ENCODE measurements at places on chromosomes 1 and 21.

- no peak for DNase-seq
Measured at GRCh38 chr1:28921286-28921869, 7.0 kb downstream of the EPB41 start.

DNA sequence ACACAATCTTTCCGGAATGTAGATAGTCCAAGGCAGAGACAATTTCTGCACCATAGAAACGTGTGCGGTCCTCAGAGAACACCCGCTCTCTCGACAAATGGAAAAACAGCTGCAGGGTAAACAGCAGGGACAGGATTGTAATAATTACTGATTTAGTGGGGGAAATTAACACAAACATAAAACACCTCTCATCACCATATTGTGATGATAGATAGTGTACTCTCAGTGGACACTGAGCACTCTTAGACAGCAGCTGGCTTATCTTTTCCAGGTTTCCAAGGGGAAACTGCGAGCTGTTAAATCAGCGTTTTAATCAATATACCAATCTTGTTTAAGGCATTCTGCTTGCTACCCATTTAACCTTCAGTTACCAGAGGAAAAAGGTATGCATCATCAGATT, 277.1 kb downstream of the AKT3 start:
- no peak for DNase-seq

DNA sequence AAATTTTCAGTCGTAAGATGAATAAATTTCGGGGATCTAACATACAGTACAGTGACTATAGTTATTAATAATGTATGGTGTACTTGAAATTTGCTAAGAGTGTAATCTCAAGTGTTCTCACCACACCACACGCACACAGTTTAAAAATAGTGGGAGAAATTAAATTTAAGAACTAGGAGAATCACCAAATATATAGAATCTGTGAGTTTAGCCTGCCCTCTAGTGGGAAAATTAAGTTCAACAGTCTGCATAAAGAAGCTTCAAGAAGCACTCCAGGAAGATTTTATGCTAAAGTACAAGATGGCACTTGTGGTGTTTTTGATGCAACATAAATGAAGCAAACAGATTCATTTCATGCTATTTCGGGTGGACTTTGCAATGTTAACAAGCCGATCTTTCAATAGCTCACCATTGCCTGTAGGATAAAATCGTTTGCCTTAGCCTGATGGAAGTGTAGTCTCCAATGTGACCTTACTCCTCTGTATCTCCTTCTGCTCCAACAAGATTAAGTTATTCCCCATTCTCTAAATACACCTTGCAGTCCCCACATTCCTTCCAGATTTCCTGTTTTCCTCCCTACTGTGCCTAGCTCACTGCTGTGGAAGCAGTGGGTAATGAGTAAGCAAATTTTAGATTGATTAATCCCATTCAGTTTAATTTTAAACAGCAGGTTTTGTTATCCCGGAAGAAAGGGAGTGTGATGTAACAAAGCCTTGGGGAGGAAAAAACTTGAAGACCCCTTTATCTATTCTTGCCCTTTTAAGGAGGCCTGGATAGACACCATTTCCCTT, 8.7 kb upstream of the PIK3C2B start:
- peak; percentile 76 for DNase-seq

DNA sequence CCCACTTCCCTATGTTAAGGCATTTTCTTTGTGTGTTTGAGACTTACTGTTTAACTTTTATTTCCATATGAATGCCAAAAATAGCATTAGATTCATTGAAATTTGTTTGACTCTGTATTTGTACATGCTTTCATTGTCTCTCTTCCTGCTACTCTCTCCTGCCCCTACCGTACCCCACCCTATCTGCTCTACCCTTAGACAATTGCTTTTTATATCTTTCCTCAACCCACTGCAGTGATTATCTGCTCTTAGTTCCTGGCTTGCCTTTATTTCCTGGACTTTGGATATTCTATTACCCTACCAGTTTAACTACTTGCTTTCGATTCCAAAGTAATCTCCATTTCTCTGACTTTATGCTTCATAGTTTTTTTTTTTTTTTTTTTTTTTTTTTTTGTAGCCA, 10.5 kb downstream of the RAVER2 start:
- no peak for DNase-seq

DNA sequence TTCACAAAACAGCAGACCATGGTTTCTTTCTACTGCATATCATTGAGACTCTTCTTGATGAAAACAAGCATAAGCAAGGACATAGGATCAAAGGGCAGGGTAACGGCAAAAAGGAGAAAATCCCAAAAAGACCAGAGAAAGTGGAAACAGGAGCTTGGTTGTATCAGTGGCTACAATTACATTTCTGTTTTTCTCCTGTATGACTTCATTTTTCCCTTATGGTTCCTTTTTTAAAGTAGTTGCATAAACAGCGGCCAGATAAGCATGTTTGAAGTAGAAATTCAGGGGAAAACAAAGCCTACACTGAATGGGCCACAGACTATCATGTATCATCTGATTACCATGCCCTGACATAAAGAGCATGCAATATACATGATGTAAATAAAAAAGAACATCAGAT, 4.6 kb downstream of the EGLN1 start:
- no peak for DNase-seq

- no peak for DNase-seq
Measured at GRCh38 chr1:15719381-15720120, 16.5 kb upstream of the SLC25A34 start.

- no peak for DNase-seq
Measured at GRCh38 chr1:176499671-176500070, 36.7 kb downstream of the PAPPA2 start.

DNA sequence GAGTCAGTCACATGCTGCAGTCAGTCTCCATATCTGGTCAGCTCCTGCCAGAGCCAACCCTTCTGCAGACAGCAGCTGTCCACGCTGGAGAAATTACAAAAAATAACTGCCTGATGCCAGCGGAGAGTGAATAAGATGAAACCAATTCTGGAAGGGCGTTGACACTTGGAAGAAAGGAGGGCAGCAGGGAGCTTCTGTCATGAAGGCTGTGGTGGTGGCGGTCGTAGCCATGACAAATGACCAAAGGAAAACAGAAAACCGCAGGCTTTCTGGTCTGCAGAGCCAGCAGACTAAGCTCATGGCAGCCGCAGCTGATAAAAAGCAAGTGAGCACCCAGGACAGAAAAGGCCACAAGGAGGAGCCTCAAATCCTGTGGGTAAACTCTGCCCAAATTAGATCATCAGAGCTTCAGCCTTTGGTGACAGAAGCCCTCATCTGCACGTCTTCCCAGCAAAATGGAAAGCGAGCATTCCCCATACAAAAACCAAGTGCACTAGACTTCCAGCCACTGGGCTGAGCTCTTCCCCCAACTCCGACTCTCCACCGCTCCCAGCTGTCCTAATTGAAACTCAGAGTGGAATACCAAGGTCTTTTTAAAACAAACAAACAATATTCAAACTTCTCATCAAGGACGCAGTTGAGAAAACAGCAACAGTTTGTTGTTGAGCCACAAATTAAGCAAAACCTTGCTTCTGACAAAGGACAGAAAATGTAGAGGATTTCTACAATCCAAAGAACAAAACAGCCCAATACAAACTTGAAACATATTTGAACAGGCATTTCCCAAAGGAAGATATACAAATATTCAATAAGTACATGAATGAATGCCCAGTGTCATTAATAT, 28.7 kb downstream of the RSPH1 start:
- DNase-seq, result peak; percentile 52

- no peak for DNase-seq
Measured at GRCh38 chr1:109241344-109241743, 8.0 kb upstream of the CELSR2 start.

DNA sequence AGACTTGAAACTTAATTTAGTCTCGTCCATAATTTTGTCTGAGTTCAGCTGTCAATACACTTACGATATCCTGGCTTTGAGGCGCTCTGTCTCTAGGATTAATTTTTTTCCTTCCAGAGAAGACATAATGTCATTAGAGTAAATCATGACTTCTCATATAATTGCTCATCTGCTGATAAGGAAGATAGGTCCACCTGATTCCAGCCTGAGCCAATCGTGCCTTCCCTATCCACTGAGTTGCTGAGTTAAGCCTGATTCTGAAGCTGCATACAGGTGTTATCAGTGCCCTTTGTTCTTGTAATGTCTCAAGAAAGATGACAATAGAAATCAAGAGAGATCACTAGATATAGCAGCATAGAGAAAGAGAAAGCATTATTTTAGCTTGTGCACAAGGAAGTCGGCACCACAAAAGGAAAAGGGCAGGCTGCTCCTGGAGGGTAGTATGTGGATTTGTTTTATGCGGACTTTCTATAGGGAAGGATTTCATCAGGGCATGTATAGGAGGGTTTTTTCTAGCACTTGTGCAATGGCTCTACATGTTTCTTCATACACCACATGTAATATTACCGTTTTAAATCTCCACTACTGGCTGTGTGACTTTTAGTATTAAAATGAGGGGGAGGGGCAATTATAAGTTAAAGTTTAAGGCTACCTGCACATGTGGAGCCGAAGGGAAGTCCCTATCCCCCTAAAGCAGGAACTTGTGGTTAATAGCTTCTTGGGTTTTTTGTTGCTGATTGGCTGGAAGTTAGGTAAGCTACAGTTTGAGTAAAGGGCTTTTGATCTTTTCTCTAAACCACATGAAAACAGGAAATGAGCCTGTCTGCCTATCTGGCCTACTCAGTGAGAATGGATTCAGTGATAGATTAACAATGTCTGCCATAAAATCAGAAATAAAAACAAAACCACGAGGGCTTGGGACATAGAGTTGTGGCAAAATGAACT, 133.4 kb downstream of the PLPPR5 start:
- peak; percentile 60 for DNase-seq

DNA sequence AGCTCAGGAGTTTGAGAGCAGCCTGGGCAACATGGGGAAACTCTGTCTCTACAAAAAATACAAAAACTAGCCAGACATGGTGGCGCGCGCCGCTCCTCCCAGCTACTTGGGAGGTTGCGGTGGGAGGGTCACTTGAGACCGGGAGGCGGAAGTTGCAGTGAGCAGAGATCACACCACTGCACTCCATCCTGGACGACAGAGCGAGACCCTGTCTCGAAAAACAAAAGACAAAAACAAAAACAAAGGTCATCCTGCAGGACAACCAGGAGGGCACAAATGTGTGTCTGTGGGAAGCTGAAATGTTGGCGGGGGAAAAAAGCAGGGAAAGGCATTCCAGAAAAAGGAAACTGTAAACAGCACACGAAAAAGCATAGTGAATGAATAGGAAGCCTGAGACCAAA, 104.1 kb upstream of the HNRNPU start:
- DNase-seq, result no peak

- no peak for DNase-seq
Measured at GRCh38 chr1:232335261-232335660, 294.7 kb downstream of the SIPA1L2 start.

DNA sequence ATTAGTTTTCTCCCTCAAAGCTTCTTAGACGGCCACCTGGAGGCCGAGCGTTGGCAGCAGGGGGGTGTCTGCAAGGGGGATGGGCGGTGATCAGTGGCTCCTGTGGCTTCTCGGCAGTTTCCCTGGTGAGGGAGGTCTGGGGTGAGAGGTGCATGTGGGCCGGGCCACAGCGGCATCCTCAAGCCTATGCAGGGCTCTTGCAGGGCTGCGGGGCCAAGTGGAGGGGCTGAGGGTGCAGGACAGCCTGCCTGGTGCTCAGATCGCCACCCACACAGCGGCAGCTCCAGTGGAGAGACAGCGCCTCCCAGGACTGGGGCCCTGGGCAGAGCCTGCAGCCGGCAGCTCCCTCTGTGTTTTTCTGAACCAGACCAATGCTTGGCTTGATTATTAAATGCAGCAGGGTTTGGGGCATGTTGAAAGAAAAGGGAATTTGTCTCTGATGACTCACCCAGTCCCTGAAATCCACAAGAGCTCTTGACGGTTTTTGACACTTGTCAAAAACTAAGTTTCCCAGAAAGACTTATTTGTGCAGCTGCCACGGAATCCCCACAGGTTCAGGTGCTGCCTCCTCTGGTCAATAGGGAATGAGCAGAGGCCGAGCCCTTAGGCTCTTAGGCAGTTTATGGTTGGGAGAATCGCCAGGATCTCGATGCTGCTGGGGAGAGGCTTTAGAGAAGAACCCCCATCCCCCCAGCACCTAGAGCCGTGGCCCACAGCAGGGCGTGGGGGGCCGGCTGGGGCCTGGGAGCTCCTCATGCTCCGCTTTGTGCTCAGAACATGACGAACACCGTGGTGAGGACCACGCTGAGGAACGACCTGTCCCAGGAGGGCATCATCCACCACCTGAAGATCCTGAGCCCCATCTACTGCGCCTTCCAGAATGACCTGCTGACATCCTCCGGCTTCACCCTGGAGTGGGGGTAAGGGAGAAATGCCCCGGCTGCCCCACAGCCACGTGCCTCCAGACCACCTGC, 54.7 kb downstream of the UMODL1 start:
- DNase-seq, result no peak

- peak; percentile 37 for DNase-seq
Measured at GRCh38 chr1:180168786-180169639, 14.3 kb downstream of the QSOX1 start.

- no peak for DNase-seq
Measured at GRCh38 chr1:23387494-23387893, 17.9 kb upstream of the ZNF436 start.

DNA sequence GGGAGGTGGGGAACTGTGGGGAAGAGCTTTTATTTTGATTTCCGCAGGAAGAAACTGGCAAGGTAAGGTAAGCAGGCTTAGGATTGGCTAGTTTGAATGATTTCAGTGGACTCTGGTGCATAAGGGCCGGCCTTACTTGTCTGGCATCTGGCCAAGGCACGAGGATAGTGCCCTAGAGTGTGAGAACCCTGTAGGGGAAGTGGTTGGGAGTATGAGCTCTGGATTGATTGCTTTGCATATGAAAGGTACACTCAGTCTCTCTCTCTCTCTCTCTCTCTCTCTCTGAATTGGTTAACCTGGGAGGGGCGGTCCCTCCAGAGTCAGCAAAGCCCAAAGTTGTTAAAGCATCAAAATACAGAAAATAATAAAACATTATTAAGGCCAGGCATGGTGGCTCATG, 463.0 kb downstream of the SIPA1L2 start:
- DNase-seq, result no peak

DNA sequence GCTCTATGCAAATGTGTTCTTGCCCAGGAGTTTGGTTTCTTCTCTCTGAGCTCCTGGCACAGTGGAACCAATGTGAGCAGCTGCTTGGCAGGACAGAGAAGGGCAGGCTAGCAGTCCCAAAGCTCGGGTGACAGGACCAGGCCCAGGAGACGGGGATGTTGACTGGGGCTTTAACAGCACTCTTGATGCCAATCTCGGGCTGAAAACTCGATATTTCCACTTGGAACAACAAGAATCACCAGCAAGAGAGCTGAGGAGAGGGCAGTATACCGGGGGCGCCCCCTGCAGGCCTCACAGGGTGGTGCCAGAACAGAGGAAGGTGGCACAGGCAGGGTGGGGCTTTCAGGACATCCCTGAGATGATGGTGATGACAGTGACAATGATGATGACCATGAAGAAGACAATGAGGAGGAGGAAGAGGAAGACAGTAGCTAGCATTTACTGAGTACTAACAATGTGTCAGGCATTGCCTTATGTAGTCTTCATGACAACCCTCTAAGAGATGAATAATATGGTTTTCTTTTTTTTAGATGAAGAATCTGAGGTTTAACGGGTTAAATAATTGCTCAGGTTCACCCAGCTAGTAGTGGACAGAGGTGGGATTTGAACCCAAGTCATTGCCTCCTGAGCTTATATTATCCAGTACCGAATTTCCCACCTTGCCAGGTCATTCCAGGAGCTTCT, 2.7 kb upstream of the KCNJ9 start:
- no peak for DNase-seq
